ENCODE measurements at places on chromosomes 5 and 9.

- DNase-seq = no peak
Observed at GRCh38 chr9:78127279-78128225, 95.9 kb upstream of the GNAQ start.

DNA sequence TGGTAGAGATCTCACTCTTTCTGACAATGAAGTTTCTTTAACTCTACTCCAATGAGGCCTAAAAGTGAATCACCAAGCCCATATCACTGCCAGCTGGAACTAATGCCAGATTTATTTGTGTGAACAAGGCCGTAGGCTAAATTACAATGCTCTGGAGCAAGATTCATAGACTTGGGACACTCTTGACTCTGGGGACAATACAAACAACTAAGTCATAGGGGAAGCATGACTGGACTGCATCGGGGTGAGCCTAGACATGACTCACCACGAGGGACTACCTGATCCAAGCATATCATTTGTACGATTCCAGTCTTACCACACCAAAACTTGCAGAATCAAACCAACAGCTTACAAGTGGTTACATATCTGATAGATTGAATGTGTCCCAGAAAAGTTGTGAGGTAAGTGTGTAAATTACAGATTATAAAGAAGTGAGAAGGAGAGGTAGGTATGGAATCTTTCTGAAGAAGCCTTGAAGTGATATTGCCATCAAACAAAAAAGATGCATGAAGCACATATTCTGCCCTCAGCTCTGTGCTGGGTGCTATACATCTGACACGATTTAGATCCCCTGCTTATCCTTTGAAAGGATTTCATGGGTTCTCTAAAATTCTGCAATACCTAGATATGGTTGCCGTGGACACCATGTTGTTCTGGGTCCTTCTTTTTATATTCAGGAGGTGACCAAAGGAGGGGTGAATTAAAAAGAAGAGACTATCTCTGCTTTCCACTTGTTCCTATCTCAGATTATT is 199.3 kb upstream of the PDE4D start:
- DNase-seq = no peak

- DNase-seq = no peak
Observed at GRCh38 chr5:178384816-178385495, 152.4 kb upstream of the PHYKPL start.

- DNase-seq = no peak
Observed at GRCh38 chr9:30711591-30711990, 1672.9 kb upstream of the ACO1 start.

DNA sequence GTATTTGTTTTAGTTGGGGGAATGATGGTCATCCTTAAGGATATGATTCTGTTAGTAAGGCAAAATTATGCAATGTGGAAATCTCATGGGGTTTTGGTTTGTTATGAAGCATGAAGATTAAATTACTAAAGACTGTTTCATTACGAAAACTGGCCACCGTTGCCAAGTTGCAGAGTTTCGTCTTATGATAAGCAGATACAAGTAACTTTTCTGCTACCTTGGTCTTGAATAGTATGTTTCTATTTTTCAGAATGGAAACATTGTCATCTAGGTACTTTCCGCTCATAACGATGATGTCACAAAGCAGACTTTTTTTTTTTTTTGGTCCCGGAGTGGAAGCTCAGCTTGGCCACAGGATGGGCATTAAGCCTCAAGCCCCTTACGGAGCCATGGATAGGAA is 4.2 kb downstream of the CCNI2 start:
- DNase-seq = no peak

- no peak for DNase-seq
Observed at GRCh38 chr5:14834584-14835550, 36.7 kb downstream of the ANKH start.

DNA sequence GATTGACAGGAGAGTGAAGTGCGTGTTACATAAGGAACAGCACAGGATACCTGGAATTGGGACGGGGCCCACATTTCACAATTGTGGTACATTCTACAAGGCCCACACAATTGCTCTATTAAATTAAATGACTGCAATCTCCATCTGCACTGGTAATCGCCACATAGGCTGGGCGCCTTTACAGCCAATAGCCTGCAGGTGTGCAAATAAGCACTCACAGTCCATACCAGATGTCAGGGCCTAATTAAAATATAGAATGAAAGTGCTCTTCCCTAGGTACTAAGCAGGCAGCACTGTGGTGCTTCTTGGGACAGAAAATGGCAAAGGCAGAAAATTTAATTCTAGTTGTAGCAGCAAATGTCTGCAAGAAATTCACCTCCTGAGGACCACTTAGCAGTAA is 82.7 kb downstream of the ATP10B start:
- DNase-seq = no peak

DNA sequence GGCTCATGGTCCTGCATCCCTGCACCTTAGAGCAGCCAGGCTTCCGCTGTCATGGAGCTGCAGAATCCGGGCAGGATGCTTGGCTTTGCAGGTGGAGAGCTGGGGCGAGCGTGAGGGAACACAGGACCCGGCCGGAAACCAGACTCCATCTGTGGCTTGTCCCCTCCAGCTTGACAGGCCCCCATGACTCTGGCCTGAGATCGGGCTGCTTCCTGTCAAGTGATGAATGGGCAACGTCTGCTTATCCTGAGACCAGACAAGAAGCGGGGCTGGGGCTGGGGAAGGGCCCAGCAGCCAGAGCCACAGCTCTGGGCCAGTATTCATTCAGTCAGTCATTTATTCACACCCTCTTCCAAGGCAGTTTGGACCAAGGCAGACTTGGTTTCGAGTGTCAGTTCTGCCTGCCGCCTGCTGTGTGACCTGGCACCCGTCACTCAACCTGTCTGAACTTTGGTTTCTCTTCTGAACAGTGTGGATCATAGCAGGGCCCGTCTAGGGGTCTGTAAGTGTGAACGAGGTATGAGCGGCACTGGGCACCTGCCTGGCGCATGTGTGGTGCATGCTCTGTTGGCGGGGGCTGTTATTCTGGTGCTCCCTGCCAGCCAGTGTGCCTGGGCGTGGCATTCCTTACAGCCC is 37.5 kb downstream of the NEK6 start:
- DNase-seq = no peak

- no peak for DNase-seq
Observed at GRCh38 chr5:112752335-112752734, 14.7 kb downstream of the APC start.

- DNase-seq = no peak
Observed at GRCh38 chr5:74630453-74631066, 10.0 kb downstream of the ENC1 start.

- no peak for DNase-seq
Observed at GRCh38 chr9:7844242-7844641, 44.7 kb upstream of the DMAC1 start.

DNA sequence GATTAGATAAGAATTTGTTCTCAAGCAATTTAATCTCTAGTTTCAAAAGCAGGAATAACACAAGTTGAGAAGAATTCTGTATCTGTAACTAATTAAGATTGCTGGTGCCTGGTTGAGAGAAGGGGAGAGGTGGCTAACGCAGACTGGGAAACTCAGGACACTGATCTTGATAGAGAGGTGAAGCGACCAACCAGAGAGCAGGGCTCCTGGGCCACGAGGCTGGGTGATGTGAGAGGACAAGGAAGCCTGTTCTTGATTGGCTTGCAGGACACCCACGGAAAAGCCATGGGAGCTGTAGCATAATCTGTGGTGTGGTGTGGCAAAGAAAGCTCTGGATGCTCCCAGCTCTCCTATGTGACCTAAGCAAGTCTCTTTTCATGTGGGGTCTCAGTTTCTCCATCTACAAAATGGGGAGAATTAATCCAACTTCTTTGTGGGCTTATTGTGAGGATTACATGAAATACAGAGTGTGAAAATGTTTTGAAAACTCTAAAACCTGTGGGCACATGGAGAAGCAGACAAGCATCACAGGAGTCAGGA is 594.1 kb upstream of the BRINP1 start:
- DNase-seq = no peak

DNA sequence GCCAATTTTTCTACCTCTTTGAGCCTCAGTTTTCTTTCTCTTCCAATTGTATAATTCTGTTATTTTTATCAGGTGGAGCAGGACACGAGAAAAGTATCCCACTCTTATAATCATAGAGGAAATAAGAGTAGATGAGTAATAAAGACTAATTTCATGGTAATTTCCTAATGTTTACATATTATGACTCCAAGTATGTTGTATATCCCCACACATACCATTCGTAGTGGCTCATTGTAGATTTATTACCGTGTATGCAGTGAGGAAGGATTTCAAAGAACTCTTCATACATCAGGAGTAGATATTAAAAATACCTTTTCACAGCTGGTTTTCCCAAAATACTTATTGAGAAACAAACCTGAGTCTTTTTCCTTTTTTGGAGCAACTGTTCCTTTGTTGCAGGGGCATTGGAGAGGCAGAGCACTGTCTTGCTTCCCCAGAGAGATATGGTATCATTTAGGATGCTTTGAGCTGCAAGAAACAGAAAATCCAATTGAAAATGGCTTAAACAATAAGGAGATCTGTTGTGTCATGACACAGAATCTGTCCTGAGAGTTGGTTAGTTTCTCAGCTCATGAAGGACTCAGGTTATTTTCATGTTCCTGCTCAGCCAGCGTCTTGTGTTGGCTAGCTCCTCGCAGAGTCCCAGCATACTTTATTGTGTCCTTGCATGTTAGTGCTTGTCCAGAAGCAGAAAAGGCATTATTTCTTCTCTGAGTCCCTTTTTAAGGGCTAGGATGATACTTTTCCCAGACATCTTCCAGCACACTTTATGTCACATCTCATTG is 291.2 kb downstream of the ARHGAP26 start:
- no peak for DNase-seq

- no peak for DNase-seq
Observed at GRCh38 chr5:168076561-168076991, 214.9 kb upstream of the WWC1 start.

DNA sequence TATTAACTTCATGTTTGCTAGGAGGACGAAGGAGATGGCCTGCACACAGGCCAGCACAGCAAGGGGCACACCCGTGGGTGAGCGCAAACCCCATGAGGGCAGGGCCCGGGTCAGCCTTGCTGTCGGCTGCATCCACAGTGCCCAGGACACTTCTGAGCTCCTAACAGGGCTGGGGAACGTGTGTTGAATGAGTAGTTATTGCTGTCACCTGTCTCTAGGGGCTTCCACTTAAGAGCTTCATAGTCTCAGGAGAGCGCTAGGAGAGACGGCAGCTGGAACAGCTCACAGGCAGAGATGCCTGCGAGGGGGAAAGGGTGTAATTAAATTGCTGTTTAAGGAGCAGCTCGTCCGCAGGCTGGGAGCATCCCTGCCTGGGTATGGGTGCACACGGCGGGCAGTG is 91.4 kb upstream of the NEURL1B start:
- no peak for DNase-seq

- DNase-seq = no peak
Observed at GRCh38 chr9:103977163-103977562, 116.9 kb upstream of the SMC2 start.

DNA sequence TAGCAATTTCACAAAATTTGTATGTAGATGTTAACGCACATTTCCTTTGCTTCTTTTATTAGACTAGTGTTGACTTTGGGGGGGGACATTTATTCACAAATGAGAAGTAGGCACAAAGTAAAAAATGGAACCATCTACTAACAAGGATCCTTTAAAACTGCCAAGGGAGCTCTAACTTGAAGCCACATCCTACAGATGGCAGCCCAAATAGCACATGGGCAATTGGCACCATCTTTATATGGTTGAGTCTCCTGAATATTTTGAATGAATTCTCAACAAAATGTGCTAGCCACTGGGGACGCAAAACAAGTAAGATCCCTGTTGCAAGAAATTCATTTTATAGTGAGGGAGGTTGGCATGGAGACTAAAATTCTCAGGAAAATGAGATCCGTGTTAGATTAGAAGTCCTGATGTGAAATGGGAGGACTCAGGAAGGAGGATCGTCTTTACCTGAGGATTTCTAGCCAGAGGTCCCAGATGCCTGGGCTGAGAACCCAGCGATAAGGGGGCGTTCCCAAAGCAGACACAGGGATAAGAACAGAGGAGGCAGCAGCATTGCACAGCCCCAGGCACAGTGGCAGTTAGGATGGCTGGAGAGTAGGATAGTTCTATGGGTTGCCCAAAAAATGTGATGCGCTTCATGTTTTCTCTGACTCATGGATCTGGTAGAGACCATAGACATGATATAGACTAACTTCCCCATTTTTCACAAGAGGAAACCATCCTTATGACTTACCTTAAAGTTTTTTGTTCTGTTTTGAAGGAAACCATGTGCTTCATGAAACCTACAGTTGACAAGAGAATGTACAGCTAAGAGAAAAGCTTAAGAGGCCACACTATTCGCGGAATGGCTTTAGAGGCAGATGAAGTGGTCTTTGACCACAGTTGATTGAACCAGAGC is 37.4 kb downstream of the C9orf152 start:
- no peak for DNase-seq

DNA sequence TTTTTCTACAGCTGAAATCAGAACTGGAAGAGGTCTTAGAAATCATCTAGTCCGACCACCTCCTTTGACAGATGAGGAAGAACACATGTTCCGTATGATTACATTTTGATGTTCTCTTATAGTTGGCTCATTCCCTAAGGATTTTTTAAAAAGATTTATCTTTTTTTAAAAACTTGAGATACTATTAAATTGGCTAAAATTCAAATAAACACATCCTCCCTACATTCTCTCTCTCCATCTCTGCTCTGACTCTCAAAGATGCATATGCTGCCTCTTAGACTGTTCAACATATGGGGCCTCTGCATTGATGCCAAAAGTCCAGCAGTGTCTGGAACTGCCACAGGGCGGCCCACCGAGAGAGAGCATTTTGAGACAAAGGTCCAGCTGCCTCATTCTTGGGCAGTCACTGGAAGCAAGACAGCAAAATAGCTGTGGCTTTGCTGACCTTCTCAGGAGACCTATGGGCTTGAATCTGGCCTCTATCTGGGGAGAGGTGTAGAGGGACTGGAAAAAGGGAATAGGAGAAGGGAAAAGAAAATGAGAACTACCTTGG is 12.8 kb upstream of the TSSK1B start:
- DNase-seq = no peak

GRCh38 chr5:126000507-126000906 is 422.7 kb upstream of the GRAMD2B start:
- no peak for DNase-seq

GRCh38 chr9:3855929-3856328 is 330.1 kb upstream of the RFX3 start:
- no peak for DNase-seq

- no peak for DNase-seq
Observed at GRCh38 chr9:126682113-126682810, 68.5 kb downstream of the LMX1B start.

- no peak for DNase-seq
Observed at GRCh38 chr9:18396102-18396728, 77.7 kb upstream of the ADAMTSL1 start.

DNA sequence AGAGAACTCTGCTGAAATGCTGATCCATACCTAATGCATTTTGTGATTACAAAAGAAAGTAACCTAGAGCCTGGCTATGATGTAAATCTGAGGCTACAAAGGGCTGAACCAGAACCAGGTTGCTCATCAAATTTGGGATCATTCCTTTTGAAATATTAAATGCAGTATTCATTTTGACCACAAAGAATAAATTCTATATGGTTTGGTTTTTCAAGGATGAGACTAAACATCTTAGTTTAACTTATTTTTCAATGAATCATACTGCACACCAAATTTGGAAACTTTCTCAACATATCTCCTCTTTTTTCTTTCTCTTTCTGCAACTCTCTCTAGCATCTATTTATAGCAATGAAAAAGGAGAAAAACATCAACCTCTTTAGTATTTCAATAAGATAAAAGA is 46.5 kb downstream of the CEMIP2 start:
- DNase-seq = no peak

GRCh38 chr9:133163504-133164172 is at the start of gene GBGT1:
Gene GBGT1, minus strand, starts transcription at chr9:133163914. Its CDS starts 1,502 bp downstream, at chr9:133162412.
- DNase-seq = no peak

Data from activated CD8-positive, alpha-beta memory T cell treated with anti-CD3 and anti-CD28 coated beads for 1 hour (primary cell).